ENCODE measurements at places on chromosomes 13 and 19. TPM values are rescaled to one million over a fixed set of nuclear protein-coding genes. Genes with fewer than 3 reads are reported as not detected.

- no peaks in the 10 kb centered on the region for H3K36me3 ChIP-seq
- H3K4me1 ChIP-seq, result no peaks in the 10 kb centered on the region
- no peaks in the 10 kb centered on the region for H3K27me3 ChIP-seq
- no peak overlapping the region for H3K27ac ChIP-seq
- DNase-seq, result no peak
Measured at GRCh38 chr13:69487576-69487975, 620.0 kb upstream of the ATXN8OS start.

- H3K27me3 ChIP-seq, result no peaks in the 10 kb centered on the region
- no peak overlapping the region for H3K27ac ChIP-seq
Measured at GRCh38 chr13:51071493-51071892, 39.6 kb downstream of the C13orf42 start.

DNA sequence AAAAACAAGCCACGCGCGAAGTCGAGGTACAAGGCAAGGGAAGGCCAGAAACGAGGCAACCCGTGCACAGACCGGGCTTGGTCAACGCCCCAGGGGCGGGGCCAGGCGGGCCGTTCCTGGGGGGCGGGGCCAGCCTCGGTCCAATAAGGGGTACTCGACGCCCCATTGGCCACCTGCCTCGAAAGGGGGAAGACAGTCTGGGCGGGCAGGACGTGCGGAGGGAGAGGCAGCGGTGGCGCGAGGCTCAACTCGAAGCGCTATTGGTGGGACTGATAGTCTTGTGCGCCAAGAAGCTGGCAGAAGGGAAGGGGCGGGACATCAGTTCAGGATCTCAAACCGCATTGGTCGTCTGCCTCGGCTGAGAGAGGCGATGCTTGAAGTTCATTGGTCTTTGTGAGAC lies at the start of gene LYPD4:
TSS of gene LYPD4 (minus strand) at position 83 of the 400 bp plus-strand sequence. CDS start 5,398 bp downstream, outside the sequence.
- no peaks in the 10 kb centered on the region for H3K27me3 ChIP-seq
- no peak for DNase-seq
- H3K36me3 ChIP-seq, result no peaks in the 10 kb centered on the region
- no peaks in the 10 kb centered on the region for H3K4me1 ChIP-seq

DNA sequence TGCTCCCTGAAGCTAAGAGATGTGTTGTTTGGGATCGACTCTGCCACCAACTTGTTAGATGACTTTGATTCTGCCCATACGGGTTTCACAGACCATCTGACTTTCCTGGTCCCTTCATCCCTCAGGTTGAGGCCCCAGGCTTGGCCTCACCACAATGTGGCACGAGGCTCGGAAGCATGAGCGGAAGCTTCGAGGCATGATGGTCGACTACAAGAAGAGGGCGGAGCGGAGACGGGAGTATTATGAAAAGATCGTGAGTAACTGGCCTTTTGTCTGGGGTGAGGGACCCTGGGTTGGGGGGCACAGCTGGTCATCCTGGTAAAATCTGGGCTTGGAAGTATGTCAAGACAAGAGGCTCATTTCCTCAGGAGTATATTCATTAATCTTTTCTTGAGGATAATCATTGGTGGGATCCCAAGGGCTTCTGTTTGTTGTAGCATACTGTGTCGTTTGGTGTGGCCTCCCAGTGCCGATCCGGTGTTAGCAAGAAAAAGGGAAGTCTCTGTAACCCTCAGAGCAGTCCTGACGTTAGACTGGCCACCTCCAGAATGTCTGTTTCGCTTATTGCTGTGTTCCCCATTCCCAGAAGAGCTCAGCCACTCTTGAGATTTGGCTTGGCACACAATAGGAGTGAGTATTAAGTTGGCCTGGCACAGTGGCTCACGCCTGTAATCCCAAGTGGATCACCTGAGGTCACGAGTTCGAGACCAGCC lies 1.4 kb downstream of the CLASRP start:
- H3K4me3 ChIP-seq, result peak overlapping the region; percentile 92
- peaks cover 32% of the 10 kb centered on the region for H3K4me1 ChIP-seq
- H3K27me3 ChIP-seq, result no peaks in the 10 kb centered on the region
- H3K36me3 ChIP-seq, result peaks cover 25% of the 10 kb centered on the region
- H3K27ac ChIP-seq, result peak overlapping the region; percentile 97
- no peak for DNase-seq

The ZNF729 gene
- not detected for total RNA-seq

- no peaks in the 10 kb centered on the region for H3K36me3 ChIP-seq
- no peaks in the 10 kb centered on the region for H3K27me3 ChIP-seq
- no peak overlapping the region for H3K4me3 ChIP-seq
- no peak overlapping the region for H3K27ac ChIP-seq
- H3K4me1 ChIP-seq, result peaks cover 83% of the 10 kb centered on the region
Measured at GRCh38 chr19:45159210-45159970, 1.4 kb downstream of the NKPD1 start.

The AMH gene
- total RNA-seq, result 1.1 TPM

The RFPL4AL1 gene
- not detected for total RNA-seq

- H3K4me1 ChIP-seq, result no peaks in the 10 kb centered on the region
- no peaks in the 10 kb centered on the region for H3K36me3 ChIP-seq
- H3K27ac ChIP-seq, result no peak overlapping the region
- no peak overlapping the region for H3K4me3 ChIP-seq
- no peak for DNase-seq
Measured at GRCh38 chr19:50909240-50910070, 1.7 kb downstream of the KLK4 start.

The ONECUT3 gene
- not detected for total RNA-seq

GRCh38 chr13:25065974-25066770 lies 29.8 kb upstream of the PABPC3 start:
- no peak for DNase-seq
- H3K4me3 ChIP-seq, result no peak overlapping the region
- H3K36me3 ChIP-seq, result no peaks in the 10 kb centered on the region

DNA sequence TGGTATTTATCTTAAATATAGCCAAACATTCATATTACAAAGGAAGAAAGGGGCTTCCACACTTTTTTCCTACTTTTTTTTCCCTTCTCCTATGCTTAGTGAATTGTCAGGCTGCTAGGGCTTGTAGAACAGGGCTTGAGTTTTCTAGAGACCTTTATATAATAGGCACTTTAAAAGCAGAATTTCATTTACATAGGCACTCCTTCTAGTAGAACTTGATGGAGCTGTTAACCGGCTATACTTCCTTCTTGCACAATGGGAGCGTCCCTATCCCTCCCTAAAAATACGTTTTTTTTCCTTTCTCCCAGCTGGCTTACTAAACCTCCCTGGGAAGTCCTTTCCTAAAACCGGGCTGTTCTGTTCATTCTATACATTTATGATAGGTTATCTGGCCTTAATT lies 1.1 kb downstream of the TRIM13 start:
- peaks cover 46% of the 10 kb centered on the region for H3K36me3 ChIP-seq
- no peaks in the 10 kb centered on the region for H3K27me3 ChIP-seq
- no peak for DNase-seq

GRCh38 chr13:74305876-74306275 lies 171.7 kb upstream of the KLF12 start:
- no peak overlapping the region for H3K4me3 ChIP-seq
- H3K36me3 ChIP-seq, result no peaks in the 10 kb centered on the region
- H3K27ac ChIP-seq, result no peak overlapping the region
- DNase-seq, result no peak

The HPN gene
- not detected for total RNA-seq

GRCh38 chr13:31920727-31921100 lies 110.9 kb upstream of the FRY start:
- no peaks in the 10 kb centered on the region for H3K4me1 ChIP-seq
- DNase-seq, result no peak
- H3K27me3 ChIP-seq, result no peaks in the 10 kb centered on the region
- no peak overlapping the region for H3K27ac ChIP-seq
- H3K36me3 ChIP-seq, result no peaks in the 10 kb centered on the region

The CPT1C gene
- 1.3 TPM for total RNA-seq

The TEX101 gene
- not detected for total RNA-seq

DNA sequence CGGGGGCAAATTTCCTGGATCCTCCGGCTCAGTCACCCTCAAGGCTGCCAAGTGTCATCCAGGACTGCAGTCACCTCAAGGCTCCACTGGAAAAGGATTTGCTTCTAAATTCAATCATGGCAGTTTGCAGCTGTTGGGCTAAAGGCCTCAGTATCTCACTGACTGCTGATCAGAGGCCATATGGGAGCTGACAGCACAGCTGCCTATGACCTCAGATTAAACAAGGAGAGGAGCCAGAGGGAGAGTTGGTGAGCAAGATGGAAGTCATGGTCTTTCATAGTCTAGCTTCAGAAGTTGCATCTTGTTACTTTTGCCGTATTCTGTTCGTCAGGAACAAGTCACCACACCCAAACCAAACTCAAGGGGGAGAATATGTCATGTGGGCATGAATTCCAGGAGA lies 849.7 kb downstream of the UQCRFS1 start:
- H3K27ac ChIP-seq, result no peak overlapping the region
- no peaks in the 10 kb centered on the region for H3K36me3 ChIP-seq
- no peak overlapping the region for H3K4me3 ChIP-seq

GRCh38 chr19:1467215-1467489 lies 11.9 kb downstream of the C19orf25 start:
- H3K27ac ChIP-seq, result no peak overlapping the region
- peaks cover 52% of the 10 kb centered on the region for H3K4me1 ChIP-seq
- DNase-seq, result no peak
- peaks cover 28% of the 10 kb centered on the region for H3K27me3 ChIP-seq
- H3K36me3 ChIP-seq, result no peaks in the 10 kb centered on the region

The ZNF626 gene
- total RNA-seq, result 4.7 TPM

DNA sequence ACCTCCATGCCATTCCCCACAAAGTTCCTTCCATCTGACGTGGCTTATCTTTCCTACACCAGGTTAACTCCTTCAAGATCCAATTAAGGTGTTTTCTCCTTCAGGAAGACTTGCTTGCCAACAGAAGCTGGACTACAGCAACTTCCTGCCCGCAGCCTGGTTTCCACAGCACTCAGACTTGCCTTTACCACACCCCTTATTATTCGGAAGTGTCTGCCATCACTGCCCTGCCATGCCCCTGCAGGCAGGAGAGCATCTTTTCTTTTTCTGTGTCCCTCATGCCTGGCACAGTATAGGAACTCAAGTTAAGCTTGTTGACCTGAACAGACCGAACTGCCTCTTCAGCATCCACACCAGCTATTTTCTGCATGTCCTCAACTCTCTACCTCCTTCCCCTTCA lies 168.0 kb downstream of the FOXO1 start:
- no peak for DNase-seq
- H3K27me3 ChIP-seq, result no peaks in the 10 kb centered on the region
- no peaks in the 10 kb centered on the region for H3K36me3 ChIP-seq

DNA sequence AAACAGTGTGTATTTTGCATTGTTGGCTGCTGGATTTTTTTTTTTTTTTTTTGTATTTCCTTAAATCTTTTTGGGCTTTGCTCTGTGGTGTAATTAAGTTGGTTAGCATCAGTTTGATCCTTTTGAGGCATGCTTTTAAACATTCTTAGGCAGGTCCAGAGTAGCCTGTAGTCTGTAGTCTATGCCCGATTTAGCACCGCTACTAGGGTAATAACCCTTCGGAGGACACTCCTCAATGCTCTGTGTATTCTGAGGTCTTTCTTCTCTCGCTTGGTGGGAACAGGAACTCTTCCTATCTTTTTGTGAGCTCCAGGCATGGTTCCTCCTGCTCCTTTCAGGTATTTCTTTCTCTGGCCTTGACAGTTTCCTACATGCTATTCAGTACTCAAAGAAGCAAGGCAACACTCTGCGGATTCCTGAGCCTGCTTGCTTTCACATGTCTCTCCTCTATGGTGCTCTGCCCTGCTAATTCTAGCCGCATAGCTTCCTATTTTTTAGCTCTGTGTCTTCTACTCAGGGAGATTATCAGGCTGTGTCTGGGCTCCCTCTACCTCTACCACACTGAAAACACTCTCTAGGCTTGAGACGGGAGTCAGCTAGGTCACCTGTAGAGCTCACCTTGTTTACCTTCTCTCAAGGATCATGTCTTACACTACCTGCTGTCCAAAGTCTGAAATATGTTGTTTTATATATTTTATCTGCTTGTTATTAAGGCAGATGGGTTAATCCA lies 195.1 kb downstream of the NDFIP2 start:
- no peak for DNase-seq
- no peak overlapping the region for H3K27ac ChIP-seq
- no peaks in the 10 kb centered on the region for H3K27me3 ChIP-seq
- no peak overlapping the region for H3K4me3 ChIP-seq

- H3K27me3 ChIP-seq, result no peaks in the 10 kb centered on the region
- H3K4me3 ChIP-seq, result no peak overlapping the region
- no peak for DNase-seq
- peak overlapping the region; percentile 46 for H3K27ac ChIP-seq
Measured at GRCh38 chr19:48815870-48816501, 5.2 kb upstream of the BCAT2 start.

GRCh38 chr13:67445436-67445835 lies 215.3 kb upstream of the PCDH9 start:
- no peaks in the 10 kb centered on the region for H3K4me1 ChIP-seq
- DNase-seq, result no peak
- no peaks in the 10 kb centered on the region for H3K27me3 ChIP-seq
- no peak overlapping the region for H3K27ac ChIP-seq
- no peak overlapping the region for H3K4me3 ChIP-seq

DNA sequence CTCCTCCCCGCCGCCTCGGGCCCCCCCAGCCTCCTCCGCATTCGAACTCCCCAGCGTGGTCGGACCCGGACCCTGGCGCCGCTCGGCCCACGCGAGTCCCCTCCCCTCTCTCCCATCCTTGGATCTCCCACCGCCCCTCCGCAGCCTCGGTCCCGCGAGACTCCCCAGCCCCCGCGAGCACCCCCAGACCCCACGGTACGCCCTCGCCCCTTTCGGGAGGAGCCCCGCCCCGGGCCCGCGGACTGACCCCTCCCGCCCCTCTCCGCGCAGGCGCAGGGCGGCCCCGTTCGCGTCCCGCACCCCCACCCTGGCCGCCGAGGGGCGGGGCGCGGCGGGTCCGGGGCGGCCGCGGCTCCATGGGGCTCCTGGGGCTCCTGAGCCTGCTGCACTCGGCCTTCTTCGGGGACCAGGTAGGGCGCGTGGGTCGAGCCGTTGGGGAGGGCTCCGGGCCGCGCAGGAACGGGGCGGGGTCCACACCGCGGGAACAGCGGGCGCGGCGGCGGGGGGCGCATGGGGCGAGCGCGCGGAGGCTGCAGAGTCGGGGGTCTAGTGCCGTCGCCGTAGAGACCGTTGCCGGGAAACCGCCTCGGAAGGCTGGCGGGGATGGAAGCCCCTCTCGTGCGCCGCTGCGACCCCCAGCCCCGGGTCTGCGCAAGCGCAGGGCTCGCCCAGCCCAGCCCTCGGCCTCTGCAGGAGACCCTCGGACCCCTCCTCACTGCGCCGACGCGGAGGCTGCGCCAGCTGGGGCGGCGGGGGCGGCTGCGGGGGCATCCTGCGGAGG lies 3.8 kb upstream of the APC2 start:
- peaks cover 41% of the 10 kb centered on the region for H3K27me3 ChIP-seq
- DNase-seq, result no peak
- H3K4me1 ChIP-seq, result peaks cover 19% of the 10 kb centered on the region
- no peak overlapping the region for H3K27ac ChIP-seq
- H3K4me3 ChIP-seq, result peak overlapping the region; percentile 26
- H3K36me3 ChIP-seq, result peaks cover 11% of the 10 kb centered on the region
